ENCODE measurements at places on chromosomes 16 and 17.

- peak; percentile 17 for DNase-seq
Observed at GRCh38 chr16:53207810-53208752, 153.3 kb downstream of the CHD9 start.

DNA sequence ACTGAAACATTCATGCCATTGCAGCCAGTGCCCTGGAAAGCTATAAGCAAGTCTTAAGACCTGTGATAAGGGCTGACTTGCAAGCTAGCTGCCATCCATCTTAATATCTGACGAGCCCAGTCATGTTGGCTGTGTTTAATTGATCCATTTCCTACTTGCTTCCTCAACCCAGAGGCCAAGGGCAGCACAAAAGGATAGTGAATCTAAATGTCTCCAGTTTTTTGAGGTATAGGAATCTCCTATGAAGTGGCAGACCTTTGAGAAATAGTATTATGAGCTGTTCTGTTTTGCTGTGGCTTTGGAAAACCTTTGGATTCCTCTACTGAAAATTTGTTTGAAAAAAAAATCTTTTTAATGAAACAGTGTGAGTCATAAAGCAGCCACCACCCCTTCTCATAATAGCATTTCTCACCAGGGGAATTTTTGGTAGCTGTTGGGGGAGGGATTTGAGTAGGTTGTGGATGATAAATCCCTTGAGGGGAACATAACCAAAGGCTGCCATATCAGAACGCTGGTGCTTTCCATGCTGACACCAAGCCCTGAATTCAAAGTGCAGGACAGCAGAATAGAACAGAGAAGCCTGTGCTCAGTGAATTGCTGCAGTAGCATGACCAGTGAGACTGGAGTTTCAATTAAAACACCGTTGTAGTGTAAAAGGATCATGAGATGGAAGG is 12.9 kb downstream of the ZNRF1 start:
- peak; percentile 67 for DNase-seq

- DNase-seq = peak; percentile 51
Observed at GRCh38 chr16:21302898-21303528, 24.9 kb upstream of the CRYM start.

DNA sequence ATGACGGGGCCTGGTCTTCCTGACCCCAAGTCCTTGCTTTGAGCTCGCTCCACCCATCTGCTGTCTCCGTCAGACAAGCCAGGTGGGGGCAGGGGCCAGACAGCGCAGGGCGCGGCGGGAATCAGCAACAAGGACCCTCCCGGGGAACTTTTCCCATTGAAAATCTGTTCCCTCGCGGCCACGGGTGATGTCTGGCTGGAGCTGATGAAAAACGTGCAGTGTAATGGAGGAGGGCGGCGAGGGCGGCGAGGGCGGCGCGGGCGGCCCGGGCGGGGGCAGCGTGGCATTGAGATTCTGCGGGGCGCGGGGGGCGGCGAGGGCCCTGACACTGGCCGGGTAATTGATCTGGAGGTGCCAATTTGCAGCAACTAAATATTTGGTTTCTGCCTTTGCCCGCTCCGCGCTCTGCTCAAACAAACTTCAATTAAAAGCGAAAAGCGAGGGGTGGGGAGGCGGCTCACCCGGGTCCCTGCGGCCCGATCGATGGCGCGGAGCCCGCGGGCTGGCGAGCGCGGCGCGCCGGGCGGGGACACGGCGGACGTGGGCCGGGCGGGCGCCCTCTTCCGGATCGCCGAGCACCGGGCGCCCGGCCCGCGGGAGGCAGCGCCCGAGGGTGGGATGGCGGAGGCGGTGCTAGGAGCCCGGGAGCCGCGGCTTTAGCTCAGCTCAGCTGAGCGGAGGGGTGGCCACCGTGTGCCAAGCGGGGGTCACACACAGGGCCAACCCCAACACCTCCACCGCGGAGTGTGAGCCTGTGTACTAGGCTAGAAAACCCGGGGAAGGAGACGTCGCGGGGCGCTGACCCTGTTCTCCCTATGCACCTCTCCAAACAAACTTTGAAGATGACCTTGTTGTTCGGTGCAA is 32.4 kb downstream of the DCAKD start:
- no peak for DNase-seq

GRCh38 chr16:88635671-88636319 is 2.6 kb upstream of the IL17C start:
- no peak for DNase-seq

- no peak for DNase-seq
Observed at GRCh38 chr16:68283346-68283745, 19.0 kb downstream of the SLC7A6 start.

DNA sequence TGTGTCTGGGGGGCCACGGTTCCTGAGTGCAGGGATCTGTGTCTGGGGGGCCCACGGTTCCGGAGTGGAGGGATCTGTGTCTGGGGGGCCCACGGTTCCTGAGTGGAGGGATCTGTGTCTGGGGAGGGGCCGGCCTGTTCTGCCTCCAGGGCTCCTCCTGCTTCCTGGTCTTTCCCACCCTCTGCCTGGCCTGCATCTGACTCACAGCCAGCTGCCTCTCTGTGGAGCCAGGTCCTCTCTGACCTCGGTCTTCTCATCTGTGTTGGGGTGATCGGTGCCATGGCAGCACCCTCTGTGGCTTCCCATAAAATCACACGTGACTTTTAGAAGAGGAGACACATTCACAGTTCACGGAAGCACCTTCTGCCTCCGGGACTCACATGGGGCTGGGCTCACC is 50.3 kb downstream of the ZFPM1 start:
- no peak for DNase-seq

GRCh38 chr17:69959283-69959682 is 115.7 kb upstream of the KCNJ16 start:
- DNase-seq = no peak

GRCh38 chr17:51472670-51473205 is 212.4 kb downstream of the UTP18 start:
- DNase-seq = no peak

- DNase-seq = no peak
Observed at GRCh38 chr17:41620583-41621434, 3.6 kb downstream of the KRT17 start.

GRCh38 chr16:20203272-20203671 is 124.0 kb downstream of the GP2 start:
- no peak for DNase-seq

DNA sequence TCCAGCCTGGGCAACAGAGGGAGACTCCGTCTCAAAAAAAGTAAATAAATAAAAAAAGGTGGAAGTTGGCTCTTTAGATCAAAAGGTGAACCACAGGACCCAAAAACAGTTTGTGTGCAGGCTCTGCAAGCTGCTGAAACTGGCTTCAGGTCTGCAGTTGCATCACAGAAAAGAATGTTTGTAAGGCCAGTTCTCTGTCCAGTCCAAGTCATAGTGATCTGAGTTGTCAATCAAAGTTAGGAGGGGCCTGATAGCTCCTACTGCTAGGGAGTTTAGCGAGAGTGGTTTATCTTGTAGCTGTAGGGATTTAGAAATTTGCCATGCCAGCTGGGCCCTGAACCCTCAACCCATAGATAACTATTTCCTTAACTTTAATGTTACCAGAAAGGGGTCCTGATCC is 101.2 kb upstream of the CACNG5 start:
- no peak for DNase-seq

GRCh38 chr16:74991268-74991592 is 6.3 kb upstream of the WDR59 start:
- DNase-seq = no peak

- DNase-seq = no peak
Observed at GRCh38 chr17:49747632-49748031, 16.3 kb downstream of the FAM117A start.

GRCh38 chr16:88005181-88005581 is 53.9 kb downstream of the BANP start:
- DNase-seq = no peak

- no peak for DNase-seq
Observed at GRCh38 chr16:80337786-80338185, 203.0 kb upstream of the DYNLRB2 start.

GRCh38 chr17:40095944-40096791 is 4.2 kb downstream of the NR1D1 start:
- no peak for DNase-seq

DNA sequence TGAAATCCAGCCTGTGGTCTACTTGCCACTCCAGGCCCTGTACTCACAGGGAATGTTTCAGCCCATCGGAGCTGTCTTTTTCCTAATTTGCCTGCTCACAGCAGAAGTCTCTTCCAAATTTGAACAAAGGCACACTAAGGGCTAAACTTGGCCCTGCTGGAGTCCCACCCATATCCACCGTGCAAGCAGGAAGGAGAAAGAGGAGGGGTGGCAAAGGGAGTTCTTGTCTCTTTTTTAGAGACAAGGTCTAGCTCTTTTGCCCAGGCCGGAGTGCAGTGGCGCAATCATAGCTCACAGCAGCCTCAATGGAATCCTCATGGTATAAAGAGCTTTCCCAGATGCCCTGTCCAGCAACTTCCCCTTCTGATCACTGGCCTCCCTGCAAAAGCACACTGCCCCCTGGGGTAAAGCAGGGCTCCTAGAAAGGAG is 2.7 kb upstream of the PRM1 start:
- DNase-seq = no peak

DNA sequence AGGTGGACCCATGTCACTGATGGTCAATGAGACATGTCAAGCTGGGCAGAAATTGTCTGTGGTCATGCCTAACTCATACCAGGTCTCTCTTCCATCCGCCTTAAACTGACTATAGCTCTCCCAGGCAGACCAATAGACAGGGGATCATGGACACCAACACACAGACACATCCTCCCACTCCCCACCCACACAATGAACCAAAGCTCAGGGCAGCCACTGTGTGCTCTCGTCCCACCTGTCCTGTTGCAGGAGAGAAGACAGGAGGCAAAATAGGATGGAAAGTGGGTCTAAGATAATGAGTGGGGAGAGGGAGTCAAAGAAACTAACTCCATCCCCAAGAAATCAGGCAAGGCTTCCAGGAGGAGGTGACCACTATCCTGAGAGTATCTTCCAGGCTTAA is 3.2 kb downstream of the PYY start:
- DNase-seq = no peak
